ENCODE measurements at places on chromosomes 2 and 18.

DNA sequence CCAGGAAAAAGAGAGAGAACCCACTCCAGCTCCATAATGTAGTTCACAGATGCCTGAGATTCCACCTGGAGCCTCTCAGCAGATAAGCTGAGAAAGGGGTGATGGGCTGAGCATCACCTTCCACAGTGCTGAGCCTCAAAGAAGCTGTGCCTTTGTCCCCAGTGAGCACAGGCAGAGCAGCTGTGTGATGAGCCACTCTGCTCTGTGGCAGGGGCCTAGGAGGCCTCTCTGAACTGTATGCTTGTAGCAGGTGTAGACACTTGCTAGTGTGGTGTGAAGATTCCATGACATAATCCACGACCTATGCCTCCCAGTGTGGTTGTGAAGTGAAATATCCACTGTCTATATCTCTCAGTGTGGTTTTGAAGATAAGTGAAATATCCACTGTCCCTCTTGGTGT lies 70.4 kb upstream of the MGAT4A start:
- no peak for DNase-seq

DNA sequence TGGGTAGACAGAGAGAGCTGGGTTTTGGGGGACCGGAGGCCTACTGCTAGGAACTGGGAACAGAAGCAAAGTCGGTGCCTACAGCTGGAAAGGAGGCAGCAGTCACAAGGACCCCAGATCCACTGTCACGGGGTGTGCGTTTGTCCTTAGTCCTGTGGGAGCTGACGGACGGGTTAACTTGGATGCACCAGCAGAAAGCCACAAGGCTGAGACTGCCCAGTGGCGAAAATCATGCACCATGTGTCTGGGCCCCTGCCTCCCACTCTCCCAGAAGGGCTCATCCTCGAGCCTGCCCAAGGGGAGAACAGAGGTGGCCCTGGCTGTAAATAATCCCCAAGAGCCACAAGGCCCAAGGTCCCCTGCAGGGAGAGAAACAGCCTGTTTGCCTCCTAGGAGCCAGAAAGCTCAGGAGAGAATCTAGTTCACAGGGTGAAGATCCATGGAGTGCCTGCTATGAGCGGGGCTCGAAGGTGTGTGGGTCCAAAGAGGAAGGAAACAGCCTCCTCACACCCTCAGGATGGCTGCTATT lies 11.7 kb upstream of the RALB start:
- no peak for DNase-seq

DNA sequence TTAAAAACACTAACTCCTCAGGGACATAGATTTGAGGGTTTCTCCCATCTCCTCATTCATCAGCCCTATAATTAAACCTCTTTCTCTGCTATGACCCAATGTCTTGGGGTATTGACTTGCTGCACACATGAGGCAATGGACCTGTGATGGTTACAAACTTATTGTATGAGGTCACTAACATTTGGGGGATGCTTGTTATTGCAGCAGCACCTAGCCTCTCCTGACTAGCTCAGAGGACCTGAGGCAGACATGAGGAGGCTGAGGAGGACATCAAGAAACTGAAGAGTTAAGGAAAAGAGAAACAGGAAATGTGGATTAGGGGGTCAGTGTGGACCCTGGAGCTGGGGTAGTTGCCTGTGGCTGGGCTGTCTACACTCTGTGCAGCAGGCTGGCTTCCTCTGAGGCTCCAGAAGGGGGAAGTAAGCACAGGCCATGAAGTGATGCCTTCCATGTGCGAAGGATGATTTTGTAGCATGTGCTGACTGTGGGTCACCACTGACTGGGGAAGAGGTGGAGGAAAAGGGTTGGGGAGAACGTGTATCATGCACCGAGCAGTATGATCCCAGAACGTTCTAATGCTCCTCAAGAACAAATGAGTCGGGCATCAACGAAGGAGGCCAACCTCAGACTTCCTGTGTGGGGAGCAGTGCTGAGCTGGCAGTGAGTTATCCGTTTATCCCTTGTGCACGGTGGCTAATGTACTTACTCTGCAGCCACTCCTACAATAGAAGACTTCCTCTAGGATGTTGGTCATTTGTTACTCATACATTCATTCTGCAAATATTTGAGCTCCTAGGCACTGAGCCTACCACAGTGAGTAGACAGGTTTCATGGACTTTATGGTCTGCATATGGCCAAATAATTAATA lies 42.1 kb upstream of the RFX8 start:
- DNase-seq = peak; percentile 96

DNA sequence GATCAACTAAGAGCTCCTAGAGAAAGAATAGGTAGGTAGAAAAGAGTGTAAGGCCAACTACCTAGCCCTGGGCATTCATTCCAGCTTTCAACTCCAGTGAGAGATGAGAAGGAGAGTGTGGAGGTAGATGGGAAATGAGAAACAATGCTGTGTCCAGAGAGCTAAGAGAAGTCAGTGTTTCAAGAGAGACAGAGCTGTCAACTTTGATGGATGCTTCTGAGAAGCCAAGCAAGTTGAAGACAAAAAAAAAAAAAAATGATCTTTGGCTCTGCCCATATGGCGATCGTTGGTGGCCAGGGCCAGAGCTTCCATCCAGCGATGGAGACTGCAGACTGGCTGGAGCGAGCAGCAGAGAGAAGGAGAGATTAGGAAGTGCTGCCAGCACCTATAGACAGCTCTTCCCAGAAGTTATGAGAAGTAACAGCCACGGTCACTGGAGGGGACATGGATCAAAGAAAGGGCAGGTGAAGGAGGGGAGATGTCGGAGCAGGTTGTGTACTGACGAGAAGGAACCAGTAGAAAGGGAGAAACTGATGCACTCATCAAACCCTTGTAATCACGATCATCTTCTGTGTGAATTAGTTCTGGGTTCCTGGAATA lies 112.4 kb upstream of the PPP1CB start:
- no peak for DNase-seq

DNA sequence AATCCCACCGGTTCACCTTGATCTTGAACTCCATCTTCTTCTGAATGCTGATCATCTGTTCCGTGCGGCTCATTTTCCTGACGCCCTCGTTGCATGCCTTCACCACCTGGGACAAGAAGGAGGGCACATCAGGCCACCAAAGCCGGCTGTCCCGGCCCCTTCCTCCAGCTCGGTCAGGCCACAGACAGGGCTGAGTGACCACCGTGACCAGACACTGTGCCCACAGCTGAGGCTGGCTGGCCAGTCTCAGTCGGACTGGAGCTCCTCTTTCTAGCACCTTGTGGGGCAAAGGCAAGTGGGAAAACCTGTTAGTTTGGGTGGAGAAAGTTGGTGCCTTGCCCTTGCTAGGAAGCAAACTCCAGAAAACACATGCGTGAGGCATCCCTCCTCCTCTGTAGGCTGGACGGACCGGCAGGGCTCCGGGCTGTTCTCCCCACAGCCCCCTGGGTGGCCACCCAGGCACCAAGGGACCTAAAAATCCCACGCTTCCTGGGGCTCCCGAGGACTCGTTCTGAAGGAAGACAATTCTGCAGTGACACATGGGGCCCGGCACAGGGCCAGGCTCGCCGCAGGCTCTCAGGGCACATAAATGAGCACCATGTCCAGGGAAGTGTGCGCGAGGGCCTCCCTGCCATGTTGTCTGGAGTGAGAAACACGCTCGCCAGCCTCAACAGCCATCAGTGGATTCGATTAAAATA lies 15.3 kb downstream of the SNORC start:
- no peak for DNase-seq

Data from astrocyte of the spinal cord (primary cell).